ENCODE measurements at places on chromosomes 1 and 21.

DNA sequence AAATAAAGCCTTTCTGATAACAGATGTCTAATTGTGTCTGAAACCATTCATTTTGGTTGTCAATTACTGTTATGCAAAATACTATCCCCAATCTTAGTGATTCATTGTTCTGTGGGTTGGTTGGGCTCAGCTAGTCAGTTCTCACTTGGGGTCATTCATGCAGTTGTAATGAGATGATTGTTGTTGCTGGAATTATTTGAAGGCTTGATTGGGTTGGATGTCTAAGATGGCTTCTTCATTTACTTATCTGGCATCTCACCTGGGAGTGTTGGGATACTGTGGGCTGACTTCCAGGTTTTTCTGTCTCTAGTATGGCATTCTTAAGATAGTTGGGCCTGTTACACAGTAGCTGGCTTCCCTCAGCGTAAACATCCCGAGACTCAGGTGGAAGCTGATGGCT lies 217.8 kb upstream of the B3GALT2 start:
- DNase-seq: no peak

- DNase-seq: no peak
Observed at GRCh38 chr21:26719750-26720149, 125.5 kb downstream of the ADAMTS1 start.

- no peak for DNase-seq
Observed at GRCh38 chr1:56958526-56958925, 7.3 kb downstream of the C8B start.

GRCh38 chr1:68231627-68232288 lies 565 bp downstream of the WLS start:
- no peak for DNase-seq

DNA sequence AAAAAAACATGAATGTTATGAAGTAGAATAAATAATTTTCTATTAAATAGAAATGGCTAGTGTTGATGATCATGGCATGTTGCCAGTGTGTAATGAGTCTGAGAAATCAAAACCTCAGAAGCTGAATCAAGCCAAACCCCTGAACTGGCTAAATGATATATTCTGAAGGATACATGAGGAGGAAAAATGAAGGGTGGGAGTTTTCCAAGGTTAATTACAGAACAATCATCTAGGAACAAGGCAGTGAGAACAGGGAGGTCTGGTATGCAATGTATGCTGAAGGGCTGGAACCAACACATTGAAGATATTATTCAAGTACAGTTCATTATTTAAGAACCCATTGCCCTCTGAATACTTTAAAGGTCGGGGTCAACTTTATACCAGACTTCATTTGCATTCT lies 309.1 kb upstream of the NRIP1 start:
- DNase-seq: no peak

DNA sequence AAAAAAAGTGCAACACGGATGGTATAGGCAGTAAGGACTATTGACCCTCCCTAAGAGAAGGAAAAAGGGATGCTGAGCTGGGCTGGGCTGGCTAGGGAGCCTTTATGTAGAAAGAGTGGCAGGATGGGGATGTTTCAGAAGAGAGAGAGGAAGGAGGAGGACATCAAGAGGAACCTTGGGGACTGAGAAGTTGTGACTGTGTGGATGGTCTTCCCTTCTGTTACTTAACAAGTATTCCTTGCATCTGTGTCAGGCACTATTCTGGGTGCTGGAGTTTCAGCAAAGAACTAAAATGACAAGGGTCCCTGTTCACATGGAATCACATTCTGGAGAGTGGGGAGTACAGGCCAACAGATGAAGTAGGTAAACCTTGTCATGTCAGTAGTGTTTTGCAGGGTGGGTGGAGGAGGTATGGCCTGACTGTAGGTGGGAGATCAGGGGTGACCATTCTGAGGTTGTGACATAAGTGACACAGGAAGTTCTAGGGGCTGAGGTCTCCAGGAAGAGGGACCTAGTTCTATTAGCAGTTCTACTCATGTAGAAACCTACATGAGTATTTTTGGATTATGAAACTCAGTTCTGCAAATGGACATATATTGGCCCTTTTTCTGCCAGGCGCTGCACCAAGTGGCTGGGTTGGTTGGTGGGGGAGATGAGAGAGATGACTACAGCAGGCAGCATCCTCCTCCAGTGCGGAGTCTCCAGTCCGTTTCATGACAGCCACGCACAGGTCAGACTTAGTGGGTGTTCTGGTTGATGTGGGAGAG lies 53.8 kb downstream of the PRDM2 start:
- no peak for DNase-seq

- no peak for DNase-seq
Observed at GRCh38 chr1:212161231-212161781, 123.9 kb upstream of the PPP2R5A start.

DNA sequence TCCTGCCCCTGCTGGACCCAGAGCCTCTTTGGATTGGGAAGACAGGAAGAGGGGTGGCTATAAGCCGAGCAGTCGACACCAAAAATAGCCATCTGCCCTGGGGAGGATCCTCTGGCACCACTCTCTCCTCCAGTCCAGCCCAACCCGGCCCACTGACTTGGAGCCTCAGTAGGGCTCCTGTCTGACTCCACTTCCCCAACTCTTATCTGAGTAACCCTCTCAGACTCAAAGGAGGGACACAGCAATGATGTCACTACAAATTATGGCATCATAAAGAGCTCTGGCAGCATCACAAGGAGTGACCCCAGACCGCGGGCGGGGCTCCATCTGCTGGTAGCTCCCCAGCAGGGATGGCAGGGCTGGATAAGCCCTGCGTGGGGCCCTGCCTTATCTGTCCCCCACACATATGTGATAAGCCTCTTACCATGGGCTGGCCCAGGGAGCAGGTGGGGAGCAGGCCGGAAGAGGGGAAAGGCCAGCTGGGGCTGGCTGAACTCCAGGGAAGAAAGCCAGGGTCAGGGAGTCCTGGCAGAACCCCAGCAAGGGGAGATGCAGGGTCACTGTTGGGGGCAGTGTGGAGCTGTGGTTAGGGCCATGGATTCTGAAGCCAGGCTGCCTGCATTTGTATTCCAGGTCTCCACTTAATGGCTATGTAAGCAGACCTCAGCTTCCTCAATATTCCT lies 4.6 kb upstream of the SLC6A9 start:
- DNase-seq: no peak

DNA sequence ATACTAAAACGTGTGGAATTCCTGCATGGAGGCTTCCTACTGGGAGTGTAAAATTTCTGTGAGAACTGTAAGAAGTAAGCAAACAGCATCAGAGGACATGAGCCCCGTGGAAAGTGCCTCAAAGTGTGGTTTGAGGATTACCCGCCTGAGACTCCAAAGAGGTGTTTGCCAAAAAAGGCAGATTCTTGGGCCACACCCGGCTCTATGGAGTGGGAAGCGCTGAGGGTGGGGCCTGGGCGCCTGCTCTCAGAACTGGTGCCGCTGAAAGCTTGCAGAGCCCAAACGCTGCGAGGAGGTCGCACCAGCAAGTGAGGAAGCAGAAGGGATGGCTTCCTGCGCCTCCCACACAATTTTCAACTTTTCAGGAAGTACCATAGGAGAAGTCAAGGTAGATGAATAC lies 43.0 kb upstream of the PSEN2 start:
- no peak for DNase-seq

GRCh38 chr1:87137342-87137739 lies 191.3 kb upstream of the LMO4 start:
- DNase-seq: no peak

DNA sequence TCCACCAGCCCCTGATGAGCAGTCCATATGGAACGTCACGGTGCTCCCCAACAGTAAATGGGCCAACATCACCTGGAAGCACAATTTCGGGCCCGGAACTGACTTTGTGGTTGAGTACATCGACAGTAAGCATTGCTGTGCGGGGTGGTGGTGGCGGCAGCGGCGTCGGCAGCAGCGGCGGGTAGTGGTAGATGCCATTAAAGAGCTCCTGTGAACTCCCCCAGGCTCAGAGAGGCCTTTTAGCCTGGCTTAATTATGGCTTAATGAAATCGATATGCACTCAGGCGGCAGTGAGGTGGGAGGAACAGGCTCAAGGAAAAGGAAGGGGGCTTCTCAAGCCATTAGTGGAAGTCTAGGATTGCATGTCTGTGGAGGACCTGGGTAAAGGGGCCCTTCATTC lies 41.9 kb upstream of the CNTN2 start:
- DNase-seq: no peak

DNA sequence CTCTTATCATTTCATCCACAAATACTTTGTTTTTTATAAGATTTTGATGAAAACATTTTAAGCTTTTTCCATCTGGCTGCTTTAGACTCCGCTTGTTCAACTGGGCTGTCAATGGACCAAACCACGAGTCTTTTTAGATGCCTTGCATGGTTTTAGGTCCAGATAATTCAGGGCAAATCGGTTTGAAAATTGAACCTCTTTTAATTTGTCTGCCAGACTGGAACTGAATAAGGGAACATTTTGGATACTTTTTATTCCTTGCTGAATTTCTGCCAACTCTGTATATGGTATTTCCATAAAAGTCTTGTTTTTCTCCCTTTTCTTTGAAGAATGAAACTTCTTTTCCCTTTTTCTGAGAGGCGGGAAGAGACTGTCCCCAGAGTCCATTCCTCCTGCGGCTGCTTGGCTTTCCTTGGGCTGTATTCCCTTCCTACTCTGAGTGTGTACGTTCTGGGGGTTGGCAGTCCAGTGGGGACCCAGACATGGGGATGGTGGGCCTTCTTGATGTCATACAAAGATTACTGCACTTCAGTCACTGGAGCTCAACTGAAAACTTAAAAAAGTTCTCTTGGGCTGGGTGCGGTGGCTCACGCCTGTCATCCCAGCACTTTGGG lies 46.5 kb upstream of the CNN3 start:
- DNase-seq: no peak

DNA sequence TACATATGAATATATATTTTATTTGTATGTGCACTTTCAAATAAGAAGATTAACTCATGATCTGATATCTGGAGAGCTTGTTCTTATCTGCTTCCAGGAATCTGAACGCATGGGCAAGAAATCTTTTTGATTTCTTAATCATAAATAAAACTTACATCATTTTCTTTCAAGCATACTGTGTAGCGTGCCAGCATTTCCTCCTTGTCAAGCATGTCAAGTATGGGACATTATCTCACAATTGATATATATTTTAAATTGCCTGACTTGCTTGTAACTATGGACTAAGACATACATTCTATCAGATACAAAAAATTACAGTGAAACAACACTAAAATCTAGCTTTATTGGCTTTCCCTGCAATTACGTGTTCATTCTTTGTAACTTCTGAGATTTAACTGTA lies 1128.2 kb downstream of the PLA2G4A start:
- no peak for DNase-seq

DNA sequence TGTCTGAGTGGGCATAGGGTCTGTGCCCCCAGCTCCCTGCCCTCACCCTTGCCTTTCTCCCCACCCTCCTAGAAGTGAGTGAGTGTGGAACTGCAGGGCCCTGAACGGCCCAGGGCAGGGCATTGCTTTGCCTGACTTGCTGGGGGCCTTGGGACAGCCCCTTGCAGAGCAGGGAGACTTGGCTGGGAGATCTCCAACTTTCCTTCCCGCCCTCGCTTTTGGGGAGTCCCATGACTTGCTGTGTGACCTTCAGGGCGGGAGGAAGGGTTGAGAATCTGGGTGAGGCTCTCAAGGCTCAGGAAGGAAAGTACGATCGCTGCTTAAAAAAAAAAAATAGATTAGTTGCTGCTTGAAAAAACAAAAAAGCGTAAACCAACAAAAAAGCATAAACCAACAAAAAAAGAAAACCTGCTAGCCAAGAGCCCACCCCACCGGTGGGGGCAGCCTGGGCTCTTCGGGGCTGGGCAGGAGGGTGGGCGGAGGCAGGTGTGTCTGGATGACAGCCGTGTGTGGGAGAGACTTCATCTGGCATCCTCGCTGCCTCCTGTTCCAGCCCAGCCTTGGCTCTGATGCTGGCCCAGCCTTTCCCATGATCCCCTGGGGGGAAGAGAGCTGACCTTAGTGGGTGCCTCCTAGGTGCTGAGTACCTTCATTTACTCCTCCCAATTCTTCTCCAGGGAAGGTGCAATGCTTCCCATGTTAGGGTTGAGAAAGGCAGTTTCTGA lies 6.5 kb downstream of the NBL1 start:
- DNase-seq: no peak

- no peak for DNase-seq
Observed at GRCh38 chr1:232886271-232886670, 64.1 kb upstream of the NTPCR start.

Data from PC-9 (cell line).